ENCODE measurements at places on chromosomes 7 and 10. TPM values are rescaled to one million over a fixed set of nuclear protein-coding genes. Genes with fewer than 3 reads are reported as not detected.

Gene SFTPD
- total RNA-seq: 1.5 TPM

Gene IFIT1B
- 0.82 TPM for total RNA-seq

GRCh38 chr10:1240341-1240775, 184.2 kb downstream of the WDR37 start:
- DNase-seq: no peak

DNA sequence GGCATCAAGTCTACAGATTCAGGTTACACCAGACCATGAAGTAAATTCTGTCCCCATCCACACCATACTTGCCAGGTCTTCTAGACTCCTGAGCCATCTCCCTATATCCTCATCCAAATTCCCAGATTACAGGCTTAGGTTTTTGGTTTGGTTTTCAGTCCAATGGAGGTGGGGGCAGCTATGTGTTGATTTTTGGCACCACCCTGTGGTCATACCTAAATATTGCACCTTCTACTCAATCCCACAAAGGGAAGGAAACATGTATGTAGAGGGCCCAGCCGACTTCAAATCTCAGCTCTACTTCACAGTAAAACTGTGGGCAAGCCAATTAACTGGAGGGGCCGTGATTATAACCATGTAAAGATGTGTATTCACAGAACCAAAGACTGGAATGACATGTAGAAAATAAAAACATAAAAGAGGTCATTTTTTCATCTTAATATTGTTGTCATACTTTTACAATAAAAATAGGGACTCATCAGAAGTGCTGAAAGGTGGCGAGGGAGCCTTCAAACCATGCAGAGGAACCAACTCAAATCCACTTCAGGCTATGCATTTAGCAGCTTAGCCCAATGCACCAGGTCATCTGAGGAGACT, 19.8 kb downstream of the ERCC6 start:
- peak; percentile 61 for DNase-seq

All from cerebellum (tissue), 4 donors.